ENCODE measurements at places on chromosomes 2 and 18. TPM values are rescaled to one million over a fixed set of nuclear protein-coding genes. Genes with fewer than 3 reads are reported as not detected.

GALR1 gene
- total RNA-seq: not detected

DNA sequence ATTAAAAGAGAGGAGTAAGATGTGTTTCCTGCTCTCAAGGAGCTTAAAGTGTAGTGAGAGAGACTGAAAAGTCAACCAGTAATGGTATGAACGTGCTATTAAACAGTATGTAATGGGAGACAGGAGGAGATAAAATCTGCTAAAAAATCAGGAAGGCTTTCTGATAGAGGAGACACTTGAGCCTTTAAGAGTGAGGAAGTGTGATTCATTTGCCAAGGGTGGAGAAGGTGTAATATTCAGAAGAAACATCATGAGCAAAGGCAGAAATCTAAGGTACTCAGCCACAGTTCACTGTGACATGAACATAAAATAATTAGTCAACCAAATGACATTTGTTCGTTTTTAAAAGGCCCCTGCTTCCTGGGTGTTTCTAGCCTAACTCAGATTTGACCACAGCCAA, 137.8 kb upstream of the SKOR2 start:
- no peak for DNase-seq

DNA sequence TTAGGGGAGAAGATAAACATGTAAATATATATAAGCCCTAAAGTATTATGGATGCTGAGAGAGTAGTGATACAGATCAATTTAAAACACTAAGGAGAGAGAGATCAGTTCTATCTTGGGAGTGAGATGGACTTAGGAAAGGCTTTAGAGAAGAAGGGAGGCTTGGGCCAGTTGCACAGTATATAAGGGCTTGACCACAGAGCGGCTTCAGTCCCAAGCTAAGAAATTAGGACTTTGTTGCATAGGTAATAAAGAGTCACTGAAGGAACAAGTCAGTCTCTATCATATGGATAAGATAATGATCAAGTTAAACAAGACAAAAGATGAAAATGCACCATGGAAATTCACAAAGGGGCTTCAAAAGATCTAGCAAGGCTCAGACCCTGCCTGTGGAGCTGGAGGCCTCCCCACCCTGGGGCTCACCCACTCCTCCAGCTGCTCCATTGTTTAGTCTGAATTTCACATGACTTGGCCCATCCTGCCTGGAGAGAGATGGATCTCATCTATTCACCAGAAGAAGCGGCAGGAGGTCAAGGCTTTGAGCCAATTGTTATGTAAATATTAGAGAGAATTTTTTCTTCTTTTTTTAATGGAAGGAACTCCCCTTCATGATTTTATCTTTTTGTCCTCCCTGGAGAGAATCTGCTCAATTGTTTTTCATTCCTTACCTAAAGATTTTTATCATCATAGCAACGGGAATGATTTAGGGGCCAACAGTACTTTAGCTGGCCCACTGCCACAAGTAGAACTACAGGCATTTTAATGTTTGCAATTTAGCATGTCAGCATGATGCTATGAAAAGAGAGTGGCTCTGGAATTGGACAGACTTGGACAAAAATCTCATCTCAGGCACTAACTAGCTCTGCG, 44.0 kb downstream of the GYPC start:
- DNase-seq: no peak

CROCC2 gene
- total RNA-seq: not detected

KCNIP3 gene
- total RNA-seq: 7.3 TPM

- no peak for DNase-seq
Measured at GRCh38 chr2:175914846-175915245, 87.2 kb downstream of the LNPK start.

ELOA2 gene
- not detected for total RNA-seq

DNA sequence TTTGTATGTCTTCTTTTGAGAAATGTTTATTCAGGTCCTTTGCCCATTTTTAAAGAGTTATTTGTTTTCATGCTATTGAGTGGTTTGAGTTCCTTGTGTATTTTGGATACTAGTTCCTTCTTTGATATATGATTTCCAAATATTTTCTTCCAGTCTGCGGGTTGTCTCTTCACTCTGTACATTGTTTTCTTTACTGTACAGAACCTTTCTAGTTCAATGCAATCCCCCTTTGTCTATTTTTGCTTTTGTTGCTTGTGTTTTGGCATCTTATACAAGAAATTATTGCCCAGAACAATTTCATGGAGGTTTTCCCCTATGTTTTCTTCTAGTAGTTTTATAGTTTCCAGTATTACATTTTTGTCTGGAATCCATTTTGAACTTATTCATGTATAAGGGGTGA, 62.5 kb upstream of the ACVR1C start:
- DNase-seq: no peak

PAIP2B gene
- 0.28 TPM for total RNA-seq

DNA sequence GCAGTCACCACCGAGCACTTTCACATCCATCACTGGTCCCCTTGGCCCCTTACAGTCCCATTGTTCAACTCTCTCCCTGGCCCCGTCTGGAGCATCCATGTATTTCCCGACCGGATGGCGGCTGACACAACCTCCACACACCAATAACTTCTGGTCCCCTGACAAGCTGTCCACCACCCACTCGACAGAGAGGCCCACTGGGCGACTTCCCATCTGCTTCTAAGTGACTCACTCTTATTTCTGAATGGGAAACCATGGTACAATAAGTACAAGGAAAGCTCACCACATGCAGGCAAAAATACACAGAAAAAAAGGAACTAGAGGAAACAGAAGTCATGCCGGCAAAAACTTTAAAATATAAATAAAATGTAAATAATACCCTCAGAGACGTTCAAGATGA, 82.9 kb upstream of the RAB12 start:
- DNase-seq: no peak

NDC80 gene
- total RNA-seq: 68.7 TPM

DNA sequence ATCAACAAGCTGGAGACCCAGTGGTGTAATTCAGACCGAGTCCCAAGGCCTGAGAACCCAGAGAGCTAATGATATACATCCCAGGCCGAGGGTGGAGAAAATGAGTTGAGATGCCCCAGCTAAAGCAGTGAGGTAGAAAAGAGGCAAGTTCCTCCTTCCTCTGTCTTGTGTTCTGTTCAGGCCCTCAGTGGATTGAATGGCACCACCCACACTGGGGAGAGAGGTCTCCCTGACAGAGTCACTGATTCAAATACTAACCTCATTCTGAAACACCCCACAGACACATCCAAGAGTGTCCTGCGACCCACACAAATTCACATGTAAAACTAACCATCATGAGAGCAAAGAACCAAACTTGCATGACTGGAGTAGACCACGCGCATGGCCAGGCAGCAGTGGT, 215.3 kb downstream of the ANAPC1 start:
- DNase-seq: no peak

- no peak for DNase-seq
Measured at GRCh38 chr2:203631068-203631757, 75.2 kb upstream of the CD28 start.

DNA sequence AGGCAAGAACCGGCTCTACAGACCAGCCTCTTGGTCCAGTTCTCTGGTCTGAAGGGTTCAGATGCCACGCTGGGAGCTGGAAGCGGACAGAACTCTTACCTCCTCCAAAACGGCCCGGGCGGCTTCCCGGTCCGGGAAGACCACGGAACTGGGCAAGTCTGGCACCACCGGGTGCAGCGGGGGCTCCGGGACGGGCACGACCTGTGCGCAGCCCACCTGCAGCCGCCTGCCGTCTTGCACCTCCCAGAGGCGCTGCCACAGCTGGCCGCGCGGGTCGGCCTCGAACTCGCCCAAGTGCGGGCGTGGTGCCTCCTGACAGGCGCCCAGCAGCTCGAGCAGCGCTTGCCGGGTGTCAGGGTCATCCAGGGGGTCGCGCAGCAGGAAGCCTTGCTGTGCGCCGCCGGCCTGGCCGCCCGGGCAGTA, 773 bp downstream of the CMPK2 start:
- no peak for DNase-seq

GRCh38 chr2:168601741-168602140, 145.7 kb downstream of the CERS6 start:
- DNase-seq: no peak

CPLX4 gene
- not detected for total RNA-seq

GRCh38 chr2:231336236-231336635, 59.3 kb upstream of the B3GNT7 start:
- DNase-seq: no peak

DNA sequence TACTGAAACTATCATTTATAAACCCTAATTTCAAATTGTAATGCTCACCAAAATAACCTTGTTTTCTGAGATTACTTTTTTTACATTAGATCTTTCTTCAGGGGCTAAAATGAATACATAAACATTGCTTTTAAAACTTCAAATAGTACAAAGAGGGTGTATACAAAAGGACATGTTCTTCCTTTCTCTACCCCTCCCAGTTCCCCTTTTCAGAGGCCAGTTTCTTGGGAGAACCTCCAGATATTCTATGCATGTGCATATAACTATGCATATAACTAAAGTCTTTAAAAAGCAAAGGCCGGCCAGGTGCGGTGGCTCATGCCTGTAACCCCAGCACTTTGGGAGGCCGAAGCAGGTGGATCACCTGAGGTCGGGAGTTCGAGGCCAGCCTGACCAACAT, 10.6 kb upstream of the FAM117B start:
- DNase-seq: no peak

SPOPL gene
- 30.9 TPM for total RNA-seq

GRCh38 chr2:100281521-100282438, 40.5 kb downstream of the LONRF2 start:
- DNase-seq: peak; percentile 28

GPR39 gene
- 4.7 TPM for total RNA-seq

DNA sequence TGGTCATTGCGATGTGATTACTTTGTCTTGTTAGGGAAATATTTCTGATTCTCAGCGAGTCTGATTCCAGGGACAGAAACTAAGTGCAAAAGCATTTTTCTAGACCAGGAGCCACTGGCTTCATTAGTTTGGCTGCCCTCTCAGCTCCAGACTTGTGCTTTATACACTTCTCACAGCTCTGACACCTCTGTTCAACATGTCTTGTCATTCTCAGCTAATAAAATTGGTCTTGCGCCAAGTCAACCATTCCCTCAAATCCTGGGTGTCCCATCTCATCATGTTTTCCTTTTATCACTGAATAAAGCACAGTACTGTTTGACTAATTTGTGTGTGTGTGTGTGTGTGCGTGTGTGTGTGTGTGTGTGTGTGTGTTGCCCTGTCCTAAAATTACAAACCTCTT, 215.5 kb upstream of the EPHA4 start:
- no peak for DNase-seq

- no peak for DNase-seq
Measured at GRCh38 chr2:86022661-86023365, 82.9 kb downstream of the POLR1A start.

TEX44 gene
- not detected for total RNA-seq
